ENCODE measurements at places on chromosomes 7 and 10.

GRCh38 chr10:110512461-110513187 is 14.9 kb downstream of the DUSP5 start:
- no peak for DNase-seq

GRCh38 chr7:100884736-100885439 is 4.6 kb downstream of the UFSP1 start:
- no peak for DNase-seq

- DNase-seq = no peak
Measured at GRCh38 chr10:20381761-20382160, 515.4 kb downstream of the NEBL start.

DNA sequence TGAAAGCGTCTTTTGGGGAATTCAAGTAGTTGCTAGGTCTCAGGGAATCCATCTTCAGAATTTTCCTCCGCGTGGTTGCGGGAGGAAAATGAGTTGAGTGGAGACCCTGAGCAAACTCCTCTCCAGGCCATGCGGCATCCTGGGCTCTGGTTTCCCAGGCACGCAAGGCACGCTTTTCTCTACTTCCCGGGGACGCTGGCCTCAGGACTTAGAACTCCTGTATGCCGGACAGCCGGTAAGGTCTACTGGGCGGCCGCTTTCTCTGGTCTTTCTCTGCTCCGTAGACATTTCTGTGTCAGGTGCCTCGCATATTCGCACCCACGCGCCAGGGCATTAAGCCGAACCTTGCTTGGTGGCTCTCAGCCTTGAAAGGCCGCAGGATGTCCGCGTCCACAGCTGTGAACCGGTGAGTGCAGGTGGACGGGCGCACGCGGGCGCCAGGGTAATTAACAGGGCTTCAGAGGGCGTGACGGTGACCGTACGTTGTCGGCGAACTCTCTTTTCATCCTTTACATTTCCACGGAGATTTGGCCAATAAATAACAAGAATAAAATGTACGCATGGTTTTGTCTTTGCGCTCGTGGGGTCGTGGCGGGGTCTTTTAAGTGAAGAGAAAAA is 992 bp upstream of the RBM20 start:
- no peak for DNase-seq

GRCh38 chr7:74042746-74043522 is 15.0 kb downstream of the ELN start:
- DNase-seq = no peak

GRCh38 chr10:43322331-43322730 is 49.1 kb upstream of the FXYD4 start:
- no peak for DNase-seq

- DNase-seq = no peak
Measured at GRCh38 chr7:149669121-149669818, 104.1 kb downstream of the ZNF467 start.

DNA sequence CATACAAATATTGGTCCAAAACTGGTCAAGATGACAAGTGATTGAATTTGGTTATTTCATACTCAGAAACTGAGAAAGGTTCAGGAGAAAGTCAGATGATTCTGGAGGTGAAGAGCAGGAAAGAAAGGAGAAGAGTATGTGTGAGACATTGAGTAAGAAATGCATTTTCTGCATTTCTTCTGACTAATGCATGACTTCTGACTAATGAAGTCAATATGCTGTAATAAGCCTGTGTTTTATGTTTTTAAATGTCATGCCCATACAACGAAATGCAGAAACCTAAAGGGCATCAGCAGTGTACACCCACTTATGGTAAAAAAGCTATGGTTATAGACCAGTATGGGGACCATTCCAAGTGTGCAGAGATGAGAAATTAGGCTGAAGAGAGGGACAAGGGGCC is 1227.8 kb upstream of the SORCS1 start:
- DNase-seq = no peak

DNA sequence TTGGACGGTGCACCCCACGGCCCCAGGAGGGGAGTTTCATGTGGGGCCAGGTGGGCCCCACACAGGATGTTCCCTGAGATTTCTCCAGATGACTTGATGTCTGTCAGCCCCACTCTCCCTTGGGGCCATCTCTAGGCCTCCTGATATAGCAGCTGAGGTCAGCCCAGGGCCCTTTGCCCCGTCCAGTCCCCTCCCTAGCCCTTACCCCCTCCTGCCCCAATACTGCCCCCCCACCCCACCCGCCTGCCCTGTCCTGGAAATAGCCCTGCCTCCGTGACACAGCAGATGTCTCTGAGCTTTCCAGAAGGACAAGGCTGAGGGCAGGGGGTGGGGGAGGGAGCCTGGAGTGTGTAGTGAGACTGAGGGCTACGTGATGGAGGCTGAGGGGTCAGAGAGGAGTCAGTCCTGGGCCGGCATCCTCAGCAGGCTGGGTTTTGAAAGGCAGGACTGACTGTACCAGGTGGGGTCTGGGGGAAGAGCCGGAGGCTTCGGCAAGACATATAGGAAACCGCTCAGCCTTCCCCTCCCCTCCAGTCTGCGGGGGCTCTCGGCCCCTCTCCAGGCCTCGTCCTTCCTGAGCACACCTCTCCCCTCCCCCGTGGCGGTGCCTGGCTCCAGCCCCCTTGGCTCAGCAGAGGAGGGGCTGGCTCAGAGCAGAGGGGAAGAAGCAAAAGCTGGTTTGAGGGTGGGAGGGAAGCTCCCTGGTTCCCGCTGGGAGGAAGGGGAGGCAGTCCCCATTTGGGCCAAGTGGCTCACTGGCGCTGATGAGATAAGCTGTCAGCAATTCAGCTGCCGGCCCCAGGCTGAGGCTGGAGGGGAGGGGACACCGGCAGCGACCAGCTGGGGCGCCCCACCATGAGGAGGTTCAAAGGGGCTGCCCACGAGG is 2.0 kb downstream of the FLNC start:
- DNase-seq = no peak

GRCh38 chr7:55427800-55428199 is 62.7 kb downstream of the LANCL2 start:
- no peak for DNase-seq

DNA sequence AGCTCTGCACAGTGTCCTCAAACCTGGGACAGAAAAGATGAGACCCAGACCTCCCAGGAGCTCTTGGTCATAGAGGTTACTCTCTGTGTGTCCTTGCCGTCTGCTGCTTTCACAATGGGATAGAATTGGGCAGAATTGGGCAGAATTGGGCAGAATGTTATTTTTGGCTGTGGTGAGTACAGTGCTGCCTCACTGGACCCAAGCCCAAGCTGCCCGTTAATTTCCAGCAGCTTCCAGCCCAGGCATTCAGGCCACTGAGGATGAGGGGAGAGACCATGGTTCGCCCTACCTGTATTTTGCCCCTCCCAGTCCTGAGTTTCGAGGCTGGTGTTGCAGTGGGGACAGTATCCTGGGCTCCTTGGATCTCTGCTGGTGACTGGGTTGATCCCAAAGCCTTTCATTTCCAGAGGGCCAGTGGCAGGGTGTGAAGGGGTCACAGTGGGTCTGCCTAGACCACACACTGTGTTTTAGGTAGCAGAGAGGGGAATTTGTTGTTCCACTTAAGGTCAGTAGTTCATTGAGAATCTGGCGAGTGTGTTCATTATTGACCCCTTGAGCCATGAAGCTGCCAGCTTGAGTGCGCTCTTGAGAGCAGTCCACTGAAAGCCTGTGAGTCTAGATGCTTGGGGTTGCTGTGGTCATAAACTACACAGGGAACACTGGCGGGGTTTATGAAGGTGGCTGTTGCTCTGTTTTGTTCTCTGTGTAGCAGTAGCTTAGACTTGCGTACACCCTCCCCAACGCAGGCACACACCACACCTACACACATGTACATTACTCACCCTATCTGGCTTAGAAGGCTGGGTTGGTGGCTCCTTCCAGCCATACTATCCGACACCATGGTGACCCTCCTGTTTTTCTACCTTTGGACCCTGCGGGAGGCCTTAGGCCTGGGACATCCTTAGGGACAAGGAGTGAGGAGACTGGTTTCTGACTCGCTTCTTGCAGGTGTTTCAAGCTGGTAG is 23.5 kb downstream of the NACAD start:
- DNase-seq = no peak

- no peak for DNase-seq
Measured at GRCh38 chr10:97547962-97548361, 24.6 kb upstream of the ANKRD2 start.

- no peak for DNase-seq
Measured at GRCh38 chr10:11113156-11113555, 95.5 kb downstream of the CELF2 start.
